ENCODE measurements at places on chromosomes 7 and 10.
A peak's percentile ranks its signal among the peaks of the same experiment; 100 is the strongest.

DNA sequence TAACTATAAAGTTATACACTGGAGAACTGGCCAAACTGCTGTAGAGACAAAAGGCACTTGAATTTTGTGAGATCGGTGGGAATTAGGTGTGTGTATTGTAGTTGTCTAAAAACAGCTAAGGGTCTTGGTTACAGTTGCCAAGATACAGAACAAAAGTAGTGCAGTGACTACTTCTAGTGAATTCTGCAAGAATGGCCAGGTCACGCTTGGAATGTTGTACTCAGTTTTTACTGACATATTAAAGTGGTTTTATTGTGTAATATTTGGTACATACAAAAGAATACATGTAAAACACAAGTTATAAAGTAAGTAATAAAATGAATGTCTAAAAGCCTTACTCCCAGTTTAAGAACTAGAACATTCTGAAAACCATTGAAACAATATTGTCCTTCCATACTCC is 42.4 kb downstream of the PRPF18 start:
- no peak for DNase-seq

- DNase-seq: no peak
Measured at GRCh38 chr10:24128066-24128730, 80.7 kb upstream of the KIAA1217 start.

DNA sequence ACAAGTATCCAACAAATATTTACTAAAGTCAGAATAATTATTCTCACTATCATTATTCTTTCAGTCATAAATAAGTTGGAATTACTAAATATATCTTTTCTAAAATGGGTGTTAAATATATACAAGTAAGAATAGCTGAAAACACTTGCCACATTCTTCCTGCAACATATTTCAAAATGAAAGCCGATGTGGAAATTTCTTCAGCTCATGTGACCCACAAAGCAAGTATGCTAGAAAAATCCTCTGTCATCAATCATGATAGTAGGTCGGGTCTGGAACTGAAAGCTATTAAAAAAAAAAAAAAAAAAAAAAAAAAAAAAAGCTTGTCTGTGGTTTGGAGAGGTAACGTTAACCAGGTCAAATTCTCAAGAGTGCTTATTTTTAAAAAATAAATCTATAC is 344.7 kb downstream of the NEBL start:
- no peak for DNase-seq

DNA sequence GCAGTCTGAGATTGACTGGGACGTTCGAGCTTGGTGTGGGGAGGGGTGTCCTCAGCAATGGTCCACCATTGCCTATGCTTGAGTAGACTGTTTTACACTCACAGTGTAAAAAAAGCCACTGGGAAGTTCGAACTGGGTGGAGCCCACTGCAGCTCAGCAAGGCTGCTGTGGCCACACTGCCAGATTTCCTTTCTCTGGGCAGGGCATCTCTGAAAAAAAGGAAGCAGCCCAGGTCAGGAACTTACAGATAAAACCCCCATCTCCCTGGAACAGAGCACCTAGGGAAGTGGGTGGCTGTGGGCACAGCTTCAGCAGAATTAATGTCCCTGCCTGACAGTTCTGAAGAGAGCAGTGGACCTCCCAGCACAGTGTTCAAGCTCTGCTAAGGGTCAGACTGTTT is 80.3 kb downstream of the BICC1 start:
- no peak for DNase-seq

DNA sequence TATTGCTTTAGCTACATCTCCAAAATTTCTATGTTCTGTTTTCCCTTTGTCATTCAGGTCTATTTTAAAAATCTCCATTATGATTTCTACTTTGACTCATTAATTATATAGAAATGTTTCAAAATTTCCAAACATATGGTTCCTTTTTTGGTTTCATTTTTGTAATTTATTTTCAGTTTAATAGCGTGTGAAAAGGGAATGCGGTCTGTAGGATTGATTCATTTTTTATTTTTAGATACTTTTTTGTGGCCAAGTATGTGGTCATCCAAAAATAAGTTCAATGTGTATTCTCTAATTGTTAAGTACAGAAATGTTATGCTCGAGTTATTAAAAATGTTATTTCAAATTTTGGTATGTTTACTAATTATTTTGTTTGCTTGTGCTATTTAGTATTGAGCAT is 72.5 kb upstream of the ANKRD1 start:
- no peak for DNase-seq

DNA sequence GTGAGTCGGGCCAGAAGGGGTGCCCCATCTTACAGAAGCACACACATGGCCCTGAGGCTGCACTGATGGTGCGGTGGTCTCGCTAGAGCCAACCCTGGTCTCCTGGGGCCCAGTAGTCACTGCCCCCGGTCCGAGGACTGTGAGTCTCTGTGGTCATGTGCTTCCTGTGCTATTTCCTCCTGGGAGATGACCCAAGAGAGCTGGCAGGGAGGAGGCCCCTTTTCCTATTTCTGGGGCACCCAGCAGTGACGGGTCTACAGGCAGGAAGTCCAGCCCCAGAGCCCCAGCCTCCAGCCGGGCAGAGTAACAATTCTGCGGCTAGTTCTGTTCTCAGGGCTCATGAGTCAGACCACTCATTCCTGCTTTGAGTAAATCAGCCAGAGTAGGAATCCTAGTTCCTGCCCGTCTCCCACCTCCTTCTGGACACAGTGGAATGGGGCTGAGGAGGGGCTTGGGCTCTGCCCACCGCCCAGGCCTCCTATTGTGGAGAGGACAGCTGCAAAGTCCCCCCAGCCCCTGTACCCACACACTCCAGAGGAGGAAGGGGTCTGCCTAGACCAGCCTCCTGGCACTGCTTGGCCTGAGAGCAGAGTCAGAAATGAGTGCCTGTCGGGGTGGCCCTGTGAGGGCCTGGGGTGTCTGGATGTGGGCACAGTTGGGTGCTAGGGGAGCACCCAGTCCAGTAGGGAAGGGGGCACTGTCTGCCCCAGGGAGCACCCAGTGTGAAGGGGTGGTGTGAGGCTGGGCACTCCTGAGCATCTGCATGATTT is 80.5 kb upstream of the PPIF start:
- no peak for DNase-seq

DNA sequence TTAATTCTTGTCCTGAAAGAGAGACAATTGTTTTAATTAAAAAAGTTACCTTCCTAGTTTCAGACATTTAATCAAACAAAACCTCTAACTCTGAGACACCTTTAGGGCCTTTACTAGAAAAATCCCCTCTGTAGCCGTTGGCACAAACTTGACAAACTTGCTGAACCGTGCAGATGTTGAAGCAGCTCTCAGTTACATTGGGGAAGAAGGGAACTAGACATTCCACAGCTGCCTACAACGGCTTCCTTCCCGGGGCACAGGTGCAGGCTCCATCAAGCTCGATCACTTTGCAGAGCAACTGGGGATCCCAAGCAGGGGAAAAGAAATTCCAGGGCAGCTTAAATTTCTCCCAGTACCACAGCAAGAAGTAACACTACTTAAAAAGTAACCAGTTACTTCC is 141.3 kb downstream of the SKAP2 start:
- no peak for DNase-seq

DNA sequence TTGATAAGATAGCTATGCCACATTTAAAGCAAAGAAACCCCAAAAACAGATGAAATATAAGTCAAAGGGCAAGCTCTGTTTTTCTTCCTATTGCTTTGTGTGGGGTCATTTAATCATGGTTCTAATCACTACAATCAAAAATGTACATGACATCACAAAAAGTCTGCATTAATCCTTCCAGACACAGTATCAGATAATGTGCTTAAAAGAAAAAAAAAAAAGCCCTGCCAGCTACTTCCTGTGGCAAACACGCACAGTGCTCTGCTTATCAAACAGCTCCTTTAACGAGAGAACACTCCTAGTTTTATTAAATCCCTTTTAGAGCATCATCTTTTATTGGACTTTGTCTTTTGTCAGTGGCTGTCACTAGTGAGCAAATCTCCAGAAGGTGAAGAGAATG is 1005.8 kb downstream of the GATA3 start:
- DNase-seq: no peak

DNA sequence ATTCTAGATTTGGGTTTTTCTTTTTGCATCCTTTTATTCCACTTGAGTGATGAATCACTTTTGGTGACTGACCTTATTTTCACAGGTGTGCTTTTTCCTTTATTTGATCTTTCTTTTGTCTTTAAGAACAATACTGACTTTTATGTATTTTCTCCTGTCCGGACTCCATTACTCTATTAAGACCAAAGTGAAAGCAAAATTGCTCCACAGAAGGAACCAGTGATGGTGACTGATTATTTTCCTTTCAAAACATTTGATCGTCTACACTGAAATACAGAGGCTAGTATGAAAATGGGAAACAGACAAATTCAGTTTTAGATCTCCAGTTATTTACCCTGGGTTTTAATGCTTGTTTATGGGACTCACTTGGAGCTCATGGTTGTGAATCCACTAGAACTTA is 15.5 kb downstream of the EXOC4 start:
- no peak for DNase-seq

DNA sequence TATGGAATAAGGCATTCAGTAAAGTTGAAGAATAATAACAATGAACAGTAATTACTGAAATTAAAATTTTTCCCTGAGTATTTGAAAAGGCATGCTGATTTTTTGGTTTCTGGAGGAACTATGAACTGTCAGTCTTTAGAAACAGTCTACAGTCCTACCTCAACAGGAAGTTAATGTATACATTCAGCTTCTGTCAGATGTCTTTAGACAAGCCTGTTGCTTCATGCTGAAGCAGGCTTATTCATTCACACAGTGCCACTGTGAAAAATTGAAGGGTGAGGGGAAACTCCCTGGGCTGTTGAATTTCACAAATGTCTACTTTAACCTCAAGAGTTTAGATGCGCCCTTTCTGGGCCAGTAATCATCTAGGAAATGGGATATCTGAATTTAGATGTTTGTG is 3.5 kb downstream of the NRF1 start:
- no peak for DNase-seq

DNA sequence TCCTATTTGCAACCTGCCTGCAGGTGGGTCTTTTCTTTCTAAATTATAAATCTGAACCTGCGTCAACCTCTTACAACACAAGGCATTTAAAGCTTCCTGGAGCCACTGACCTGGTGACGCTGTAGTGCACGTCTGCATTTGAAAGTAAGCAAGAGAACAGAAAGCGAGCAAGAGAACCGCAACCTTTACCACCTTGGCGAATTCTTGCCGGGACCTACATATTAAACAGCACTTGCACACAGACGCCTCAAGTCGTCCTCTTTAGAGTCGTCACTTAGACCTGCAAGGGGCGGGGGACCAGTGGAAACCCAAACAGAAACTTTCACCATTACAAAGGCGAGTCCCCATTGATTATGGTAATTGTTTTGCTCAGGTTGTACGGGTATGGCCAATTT is 9.5 kb downstream of the GLI3 start:
- DNase-seq: no peak

GRCh38 chr7:11297126-11297625 is 323.5 kb downstream of the PHF14 start:
- DNase-seq: no peak

DNA sequence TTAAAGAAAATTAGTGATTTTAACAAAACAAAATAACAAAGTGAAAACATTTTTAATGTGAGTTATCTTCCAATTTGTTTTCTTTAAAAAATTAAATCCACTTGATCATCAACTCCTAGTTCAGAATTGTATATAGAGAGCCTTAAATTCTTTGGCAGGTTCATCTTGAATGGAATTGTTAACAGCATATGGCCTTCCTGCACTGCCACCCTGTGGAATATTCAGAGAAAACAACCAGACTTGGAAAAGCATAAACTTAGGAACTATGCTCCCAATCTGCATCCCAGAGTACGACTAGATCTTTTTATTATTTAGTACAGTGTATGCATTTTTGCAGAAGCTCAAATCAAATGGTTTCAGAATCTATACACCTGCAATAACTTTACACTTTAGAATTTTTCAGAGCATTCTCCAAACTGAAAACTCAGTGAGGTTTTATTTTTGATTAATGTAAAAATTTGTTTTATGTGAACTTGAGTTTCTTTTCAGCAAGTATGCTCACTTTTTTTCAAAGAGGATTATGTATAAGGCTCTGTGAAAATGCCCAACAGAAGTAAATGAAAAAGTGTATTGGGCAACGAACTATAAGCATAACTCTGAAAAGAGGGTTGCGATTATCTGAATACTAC is 44.9 kb upstream of the ANK3 start:
- DNase-seq: peak; percentile 31

DNA sequence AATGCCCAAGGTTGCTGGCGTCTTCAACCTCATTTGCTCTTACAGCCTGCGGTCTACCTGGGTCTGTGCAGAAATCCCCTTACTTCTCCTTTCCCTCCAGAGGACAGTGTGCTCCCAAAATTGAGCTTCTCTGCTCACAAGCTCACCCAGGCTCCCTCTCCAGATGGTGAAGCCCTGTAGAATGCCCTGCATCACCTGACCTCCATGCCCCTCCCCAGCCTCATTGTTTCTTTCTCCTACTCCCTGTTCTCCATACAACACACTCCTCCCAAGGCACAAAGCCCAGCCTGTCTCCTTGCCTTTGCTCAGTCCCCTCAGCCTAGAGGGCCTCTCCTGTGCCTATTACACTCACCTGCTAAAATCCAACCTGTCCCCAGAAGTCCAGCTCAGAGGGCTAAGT is 3.5 kb downstream of the CRHR2 start:
- no peak for DNase-seq

- no peak for DNase-seq
Measured at GRCh38 chr7:41977151-41977651, 259.8 kb downstream of the GLI3 start.

DNA sequence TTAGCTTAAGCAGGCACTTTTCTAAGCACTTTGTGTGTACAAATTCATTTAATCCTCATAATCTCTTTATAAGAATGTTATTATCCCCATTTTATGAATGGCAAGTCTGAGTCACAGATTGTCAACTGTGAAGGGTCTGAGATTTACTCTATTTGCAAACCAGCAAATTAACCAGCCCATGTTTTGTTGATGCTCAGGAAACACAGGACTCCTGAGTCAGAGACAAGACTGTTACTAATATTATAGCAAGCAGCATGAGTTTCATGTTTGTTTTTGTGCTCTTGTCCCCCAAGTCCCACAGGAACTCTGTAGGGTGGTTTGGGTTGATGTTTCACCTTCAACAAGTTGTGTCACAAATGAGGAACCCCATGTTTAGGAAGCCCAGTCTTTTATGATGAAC is 182.0 kb upstream of the PPP1R3A start:
- DNase-seq: no peak

DNA sequence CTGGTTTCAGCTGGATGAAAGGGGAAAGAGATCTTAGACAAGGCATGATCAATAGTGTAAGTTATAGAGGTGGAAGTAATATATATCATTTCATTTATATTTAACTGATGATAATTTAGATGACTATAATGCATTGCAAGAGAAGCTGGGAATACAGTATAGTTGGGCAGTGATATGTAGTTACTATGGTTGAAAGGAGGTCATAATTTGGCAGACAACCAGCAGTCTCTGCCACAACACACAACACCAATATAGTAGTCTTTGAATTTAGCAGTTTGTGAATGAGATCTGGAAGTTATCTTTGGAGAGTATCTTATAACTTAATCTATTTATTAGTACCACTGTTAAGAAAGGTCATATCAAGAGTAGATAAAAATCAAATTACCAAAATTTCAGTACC is 39.9 kb downstream of the TAX1BP1 start:
- no peak for DNase-seq

- DNase-seq: no peak
Measured at GRCh38 chr10:122448600-122448999, 5.9 kb upstream of the ARMS2 start.

- DNase-seq: no peak
Measured at GRCh38 chr10:96978621-96979154, 146.6 kb downstream of the LCOR start.

All from NCI-H524 treated with DMSO at 0.1 percent for 48 hours (cell line).